ENCODE measurements at places on chromosomes 7 and 10.

DNA sequence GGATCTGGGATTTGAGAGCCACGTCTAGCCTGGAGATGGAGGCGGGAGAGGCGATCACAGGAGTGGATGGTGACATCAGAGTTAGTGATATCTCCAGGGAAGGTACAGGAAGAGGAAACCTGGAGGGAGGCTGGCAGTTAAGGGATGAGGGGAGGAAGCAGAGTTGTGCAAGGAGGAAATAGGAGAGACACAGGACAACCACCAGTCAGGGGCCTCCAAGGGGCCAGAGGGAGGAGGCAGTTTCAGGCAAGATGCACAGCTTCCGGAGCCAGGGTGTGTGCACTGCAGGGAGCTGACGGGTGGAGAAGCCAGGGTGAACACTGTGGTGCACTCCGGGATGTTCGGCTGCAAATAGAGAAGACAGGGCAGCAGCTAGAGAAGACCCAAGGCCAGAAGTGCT lies 141.2 kb downstream of the GLI3 start:
- no peak for DNase-seq

- DNase-seq: no peak
Measured at GRCh38 chr10:21995557-21995956, 8.0 kb downstream of the DNAJC1 start.

GRCh38 chr7:139127648-139128047 lies 18.1 kb upstream of the ZC3HAV1 start:
- DNase-seq: no peak

GRCh38 chr7:16813232-16813616 lies 8.4 kb upstream of the AGR2 start:
- DNase-seq: no peak

GRCh38 chr7:106765727-106766355 lies 99.2 kb upstream of the PIK3CG start:
- DNase-seq: no peak

Data from stimulated activated CD8-positive, alpha-beta memory T cell treated with anti-CD3 and anti-CD28 coated beads, Interleukin-12 subunit alpha, Interleukin-12 subunit beta, amount 100 ng/mL, for 1 hour (primary cell).